ENCODE measurements at places on chromosomes 7 and 10.

DNA sequence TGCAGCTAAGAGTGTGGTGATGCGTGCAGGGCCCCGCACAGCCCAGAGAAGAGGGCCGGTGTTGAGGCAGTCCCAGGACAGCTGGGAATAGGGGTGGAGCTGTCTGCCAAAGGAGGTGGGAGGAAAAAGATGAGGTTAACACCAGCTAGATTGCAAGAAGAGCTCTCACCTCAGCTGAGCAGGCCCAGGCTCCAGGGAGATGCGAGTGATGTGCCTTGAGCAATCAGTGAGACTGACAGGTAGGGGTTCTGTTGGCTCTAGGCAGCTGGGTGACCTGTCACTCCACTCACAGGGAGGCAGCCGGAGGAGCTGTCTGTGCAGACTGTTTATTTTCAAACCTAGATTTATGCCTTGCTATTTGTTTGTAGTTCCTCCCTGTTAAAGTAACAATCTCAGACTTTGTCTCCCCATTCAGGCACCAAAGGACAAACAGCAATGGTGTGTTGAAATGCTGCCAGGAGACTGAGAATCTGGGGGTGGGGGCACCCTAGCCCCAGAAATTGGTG is 205.1 kb upstream of the CXCL12 start:
- DNase-seq: no peak

DNA sequence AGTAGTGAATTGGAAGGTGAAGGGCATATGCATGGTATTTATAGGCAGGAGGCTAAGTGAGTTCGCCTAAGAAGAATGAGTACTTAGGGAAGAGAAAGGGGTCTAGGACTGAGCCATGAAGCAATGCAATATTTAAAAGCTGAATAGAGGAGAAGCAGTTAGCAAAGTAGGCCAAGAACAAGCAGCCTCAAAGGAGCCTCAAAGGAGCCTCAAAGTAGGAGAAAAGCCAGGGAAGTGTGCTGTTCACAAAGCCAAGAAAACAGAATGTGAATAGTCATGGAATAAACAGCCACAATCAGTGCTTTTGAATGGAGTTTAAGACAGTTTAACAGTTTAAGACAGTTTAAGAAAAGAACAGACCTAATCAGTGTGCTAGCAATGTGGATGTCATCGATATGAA is 762.0 kb downstream of the SORCS1 start:
- DNase-seq: no peak

DNA sequence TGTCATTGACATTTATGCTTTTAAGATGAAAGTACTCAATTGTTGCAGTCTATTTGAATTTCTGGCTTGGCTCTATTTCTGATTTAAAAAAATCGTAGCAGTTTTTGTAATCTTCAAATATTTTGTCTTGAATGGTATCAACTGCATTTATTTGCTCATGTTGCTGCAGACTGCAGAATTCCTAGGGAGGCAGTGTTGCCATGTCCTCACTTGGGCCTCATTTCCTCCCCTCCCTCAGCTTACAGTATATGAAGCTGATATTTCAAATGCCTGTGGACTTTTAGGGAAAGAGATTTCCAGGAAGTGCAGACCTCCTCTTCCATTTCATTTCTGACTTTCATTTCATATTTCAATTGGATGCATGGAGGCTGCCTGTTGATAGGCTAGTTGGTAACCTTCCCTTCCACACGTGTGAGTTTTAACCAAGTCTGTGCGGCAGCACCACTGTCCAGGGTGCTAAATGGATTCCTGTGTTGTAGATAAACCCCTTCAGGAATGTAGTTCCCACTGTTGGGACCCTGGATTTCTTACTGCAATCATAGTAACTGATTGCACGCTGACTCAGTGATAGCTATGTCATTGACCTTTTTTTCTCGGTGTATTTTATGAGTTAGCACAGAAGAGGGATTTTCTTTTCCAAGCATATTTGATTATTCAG is 17.5 kb downstream of the VPS50 start:
- DNase-seq: no peak

DNA sequence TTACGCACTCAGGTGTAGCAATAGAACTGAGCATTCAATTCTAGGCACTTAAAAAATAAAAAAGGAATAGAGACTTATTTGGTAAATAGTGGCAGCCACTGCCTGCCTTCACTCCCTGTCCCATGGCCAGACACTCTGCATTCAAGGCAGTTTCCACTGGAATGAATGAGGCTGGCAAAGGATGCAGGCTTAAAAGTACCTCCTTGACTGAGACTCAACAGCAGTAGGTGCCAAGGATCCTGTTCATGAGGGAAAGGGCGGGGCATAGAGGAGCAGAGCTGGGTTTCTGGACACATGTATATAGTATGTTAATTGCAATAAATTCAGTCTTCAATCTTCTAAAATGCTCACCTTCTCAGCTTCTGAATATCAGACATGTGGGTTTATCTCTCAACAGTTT is 242.6 kb downstream of the PHF14 start:
- no peak for DNase-seq

- no peak for DNase-seq
Observed at GRCh38 chr7:47720141-47720906, 138.4 kb upstream of the TNS3 start.

GRCh38 chr7:77327067-77327931 is 88.8 kb downstream of the GSAP start:
- no peak for DNase-seq

DNA sequence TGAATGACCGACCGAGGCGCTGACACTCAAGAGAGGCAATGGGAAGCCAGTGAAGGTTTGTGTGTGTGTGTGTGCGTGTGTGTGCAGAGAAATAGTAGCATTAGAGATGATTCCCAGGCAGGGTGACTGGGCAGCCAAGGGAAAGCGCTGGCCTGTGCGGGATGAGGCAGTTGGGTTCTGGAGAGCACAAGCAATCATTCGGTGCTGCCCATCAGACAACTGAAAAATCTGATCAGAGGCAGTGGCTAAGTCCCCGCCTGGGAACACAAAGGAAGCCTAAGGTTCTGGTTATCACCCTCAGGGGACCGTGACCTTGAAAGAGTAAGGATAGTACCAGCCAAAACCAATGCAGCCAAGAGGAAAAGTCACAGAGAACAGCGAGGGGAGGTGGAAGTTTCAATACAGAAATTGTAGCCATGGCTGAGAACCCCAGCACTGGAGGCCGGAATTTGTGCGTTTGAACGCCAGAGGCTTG is 868 bp upstream of the PDCD4 start:
- no peak for DNase-seq

- peak; percentile 90 for DNase-seq
Observed at GRCh38 chr7:48089046-48090003, at the start of gene UPP1. Gene UPP1 (plus strand): TSS chr7:48089265. CDS start chr7:48094784, 5,519 bp downstream.

DNA sequence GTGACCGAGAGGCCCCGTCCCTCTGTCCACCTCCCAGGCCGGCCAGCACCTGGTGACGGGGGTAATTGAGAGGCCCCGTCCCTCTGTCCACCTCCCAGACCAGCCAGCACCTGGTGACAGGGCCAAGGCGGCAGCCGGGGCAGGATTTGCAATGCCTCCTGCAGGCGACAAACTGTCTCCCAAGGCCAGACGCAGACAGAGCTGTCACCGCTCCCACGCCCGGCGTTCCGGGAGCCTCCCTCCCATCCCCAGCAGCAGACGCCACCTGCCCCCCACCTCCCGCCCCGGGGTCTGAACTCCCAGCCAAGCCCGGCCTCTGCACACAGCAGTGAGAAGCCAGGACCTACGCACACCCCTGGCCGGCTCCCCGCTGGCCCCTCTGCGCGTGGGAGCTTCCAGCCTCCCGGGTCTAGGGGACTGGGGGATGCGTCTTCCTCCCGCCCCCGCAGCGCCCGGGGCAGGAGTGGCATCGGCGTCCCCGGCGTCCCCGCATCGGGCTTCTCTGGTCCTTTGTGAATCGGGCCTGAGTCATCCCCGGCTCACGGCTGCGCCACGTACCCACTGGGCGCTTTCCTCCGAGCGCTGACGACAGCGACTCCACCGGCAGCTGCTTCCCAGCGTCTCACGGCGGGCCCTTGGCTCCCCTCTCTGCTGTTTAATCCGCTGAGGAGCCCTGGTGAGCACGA is 95.1 kb upstream of the DIP2C start:
- DNase-seq: peak; percentile 37

GRCh38 chr10:86790394-86790793 is 34.0 kb downstream of the BMPR1A start:
- DNase-seq: no peak

DNA sequence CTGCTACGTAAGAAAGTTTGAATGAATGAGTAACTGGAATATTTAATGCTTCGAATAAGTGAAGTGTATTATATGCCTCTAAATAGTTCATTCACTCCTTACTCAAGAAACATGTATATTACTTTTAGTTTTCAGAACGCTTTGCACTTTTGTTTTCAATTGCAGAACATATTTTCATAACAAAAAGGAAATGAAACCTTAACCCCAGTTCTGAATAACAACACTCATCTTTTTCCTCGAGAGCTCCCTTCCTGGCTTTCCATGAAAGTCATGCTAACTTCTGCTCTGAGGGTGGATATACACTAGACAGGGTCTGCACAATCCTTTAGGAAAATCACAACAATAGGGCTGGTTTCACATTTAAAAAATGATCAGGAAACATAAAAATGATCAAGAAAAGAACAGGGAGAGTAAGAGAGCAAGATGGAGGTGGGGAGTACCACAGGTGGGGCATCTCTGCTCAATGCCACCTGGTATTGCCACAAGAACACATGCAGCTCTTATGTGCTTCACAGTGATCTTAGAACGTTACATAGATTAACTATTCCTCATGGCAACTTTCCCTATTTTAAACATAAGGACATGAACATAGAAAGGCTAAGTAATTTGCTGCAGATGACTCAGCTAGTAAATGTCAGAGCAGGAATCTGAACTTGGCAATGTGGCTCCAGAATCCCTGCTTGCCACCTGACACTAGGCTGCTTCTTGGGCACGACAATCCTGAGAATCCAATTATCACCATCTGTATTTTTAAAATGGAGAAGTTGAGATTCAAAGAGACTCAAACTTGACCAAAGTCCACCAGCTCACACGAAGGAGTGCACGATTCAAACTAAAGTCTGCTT is 219.5 kb upstream of the AOAH start:
- DNase-seq: no peak

DNA sequence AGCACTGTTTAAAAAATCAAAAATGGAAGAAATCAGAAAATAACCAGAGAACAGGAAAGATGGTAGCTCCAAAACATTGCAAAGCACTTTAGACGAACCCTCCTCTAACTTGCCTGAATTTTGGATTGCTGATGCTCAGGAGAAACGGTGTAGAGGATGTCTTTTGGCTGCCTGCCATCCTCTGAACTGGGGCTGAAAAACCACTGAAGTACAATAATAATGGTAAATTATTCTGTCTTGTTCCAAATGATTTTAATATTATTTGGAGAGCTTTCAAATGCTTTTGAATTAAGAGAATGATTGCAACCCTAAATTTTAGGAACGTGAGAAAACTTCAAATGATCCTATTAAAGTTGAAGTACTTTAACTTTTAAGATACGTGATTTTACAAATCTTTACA is 167.3 kb upstream of the SLC13A1 start:
- no peak for DNase-seq

DNA sequence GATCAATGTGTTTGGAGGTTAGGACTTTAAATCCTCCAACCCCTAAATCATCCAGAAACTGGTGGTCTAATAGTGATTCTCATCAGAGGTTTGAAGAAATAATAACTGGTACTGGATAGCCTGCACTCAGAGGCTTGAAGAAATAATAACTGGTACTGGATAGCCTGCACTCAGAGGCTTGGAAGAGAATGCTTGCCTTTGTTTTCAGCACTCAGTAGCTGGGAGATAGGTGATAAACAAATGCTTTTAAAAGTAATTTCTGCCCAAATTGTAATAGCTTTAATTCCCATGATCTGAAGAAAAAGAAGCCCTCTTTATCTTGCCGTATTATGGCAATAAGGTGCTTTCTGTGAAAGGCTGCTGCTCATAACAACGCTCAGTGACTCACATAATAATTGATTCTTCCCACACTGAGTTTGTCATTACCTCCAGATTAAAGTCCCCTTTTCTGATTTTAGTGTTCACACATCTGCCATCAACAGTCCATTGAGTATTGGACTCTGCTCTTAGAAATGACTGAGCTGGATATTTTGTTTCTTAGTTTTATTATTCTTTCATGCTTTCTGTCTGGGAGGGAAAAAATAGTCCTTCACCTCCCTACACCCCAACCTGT is 112.3 kb upstream of the PHYHIPL start:
- DNase-seq: no peak

- DNase-seq: no peak
Observed at GRCh38 chr10:124568848-124569622, 107.4 kb downstream of the LHPP start.

DNA sequence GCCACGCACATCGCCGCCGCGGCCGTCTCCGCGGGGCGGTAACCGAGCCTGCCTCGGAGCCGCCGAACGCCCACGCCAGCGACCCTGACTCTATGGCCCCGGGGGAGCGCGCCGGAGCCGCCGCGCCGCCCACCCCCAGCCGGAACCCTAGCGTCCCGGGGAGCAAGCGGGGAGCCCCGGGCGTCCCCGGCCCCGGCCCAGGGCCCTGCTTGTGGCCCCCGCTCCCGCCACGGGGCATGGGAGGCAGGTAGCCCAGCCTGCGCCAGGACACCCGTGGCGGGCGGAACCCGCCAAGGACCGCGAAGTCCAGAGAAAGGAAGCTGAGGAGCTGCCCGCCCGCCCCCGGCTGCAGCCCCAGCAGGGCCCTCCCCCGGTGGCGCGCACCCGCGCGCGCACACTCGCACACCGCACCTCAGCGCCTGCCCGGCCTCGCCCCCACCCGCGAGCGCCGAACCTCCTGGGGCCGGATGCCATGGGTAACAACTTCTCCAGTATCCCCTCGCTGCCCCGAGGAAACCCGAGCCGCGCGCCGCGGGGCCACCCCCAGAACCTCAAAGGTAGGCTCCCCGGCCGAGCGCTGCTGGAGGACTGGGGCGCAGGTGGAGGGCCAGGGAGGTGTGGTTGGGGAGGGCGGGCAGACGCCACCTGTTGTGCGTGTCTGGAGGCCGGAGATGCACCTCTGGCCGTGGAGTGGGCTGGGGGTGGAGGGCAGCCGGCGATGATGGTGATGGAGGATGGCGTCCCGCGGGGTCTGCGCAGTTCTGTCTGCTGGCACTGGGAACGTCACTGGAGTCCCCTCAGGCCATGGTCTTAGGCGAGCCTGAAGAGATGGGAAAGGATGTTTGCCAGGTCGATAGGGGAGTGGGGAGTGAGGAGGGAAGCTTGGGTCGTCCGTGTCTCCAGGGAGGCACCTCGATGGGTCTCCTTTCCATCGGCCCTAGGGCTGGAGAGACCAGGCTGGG is 692 bp downstream of the NEURL1 start:
- DNase-seq: no peak

GRCh38 chr7:80124526-80125264 is 9.9 kb upstream of the GNAI1 start:
- DNase-seq: no peak

DNA sequence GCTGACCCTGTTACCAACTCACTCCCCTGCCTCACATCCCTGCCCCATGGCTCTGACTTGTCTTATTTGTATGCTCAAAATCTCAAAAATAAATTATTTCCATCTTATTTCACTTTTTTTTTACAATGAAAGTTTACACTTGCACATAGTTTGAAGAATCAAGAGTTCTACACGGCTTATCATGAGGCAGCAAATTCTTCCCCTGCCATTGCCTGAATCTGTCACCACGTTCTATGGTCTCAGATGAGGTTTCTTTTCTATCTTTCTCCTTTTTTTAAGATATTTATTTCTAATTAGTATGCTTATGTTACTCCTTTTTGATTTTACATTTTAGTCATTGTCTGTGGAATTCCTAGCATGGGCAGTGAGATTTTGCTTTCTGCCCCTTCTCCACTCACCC is 28.4 kb downstream of the ARHGAP22 start:
- no peak for DNase-seq
